ENCODE measurements at places on chromosomes 12 and 14.
A peak's percentile ranks its signal among the peaks of the same experiment; 100 is the strongest.

DNA sequence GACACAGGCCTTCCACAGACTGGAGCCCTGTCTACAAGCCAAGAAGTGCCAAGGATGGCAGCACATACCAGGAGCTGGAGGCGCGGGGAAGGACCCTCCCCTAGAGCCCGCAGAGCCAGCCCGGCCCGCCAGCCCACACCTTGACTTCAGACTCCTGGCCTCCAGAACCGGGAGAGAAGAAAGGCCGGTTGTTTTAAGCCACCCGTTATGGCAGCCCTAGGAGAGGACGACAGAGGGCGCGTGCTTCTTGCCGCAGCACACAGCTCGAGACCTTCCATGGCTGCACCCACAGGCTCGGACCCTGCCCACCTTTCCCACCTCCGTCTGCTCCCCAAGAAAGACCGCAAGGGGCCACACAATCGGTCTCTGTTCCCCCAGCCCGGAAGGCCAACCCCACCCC is 53.7 kb downstream of the RNF34 start:
- no peak for DNase-seq

DNA sequence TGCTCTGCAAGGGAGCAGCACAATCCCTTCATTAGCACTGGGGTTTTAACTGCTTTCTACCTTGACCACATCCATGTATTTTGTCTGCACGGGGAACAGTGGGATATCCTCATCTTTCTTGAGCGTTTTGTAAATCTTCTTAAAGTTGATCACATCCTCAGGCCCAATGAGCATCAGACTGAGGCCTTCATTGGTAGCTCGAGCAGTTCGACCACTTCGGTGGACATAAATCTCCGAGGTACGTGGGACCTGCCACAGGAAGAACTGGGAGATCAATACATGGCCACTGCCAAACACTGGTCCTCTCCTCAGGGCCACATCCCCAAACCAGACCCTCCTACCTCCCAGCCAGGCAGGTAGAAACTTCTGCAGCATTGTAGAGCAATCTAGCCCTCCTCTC is 26.1 kb downstream of the DDX24 start:
- DNase-seq = no peak

DNA sequence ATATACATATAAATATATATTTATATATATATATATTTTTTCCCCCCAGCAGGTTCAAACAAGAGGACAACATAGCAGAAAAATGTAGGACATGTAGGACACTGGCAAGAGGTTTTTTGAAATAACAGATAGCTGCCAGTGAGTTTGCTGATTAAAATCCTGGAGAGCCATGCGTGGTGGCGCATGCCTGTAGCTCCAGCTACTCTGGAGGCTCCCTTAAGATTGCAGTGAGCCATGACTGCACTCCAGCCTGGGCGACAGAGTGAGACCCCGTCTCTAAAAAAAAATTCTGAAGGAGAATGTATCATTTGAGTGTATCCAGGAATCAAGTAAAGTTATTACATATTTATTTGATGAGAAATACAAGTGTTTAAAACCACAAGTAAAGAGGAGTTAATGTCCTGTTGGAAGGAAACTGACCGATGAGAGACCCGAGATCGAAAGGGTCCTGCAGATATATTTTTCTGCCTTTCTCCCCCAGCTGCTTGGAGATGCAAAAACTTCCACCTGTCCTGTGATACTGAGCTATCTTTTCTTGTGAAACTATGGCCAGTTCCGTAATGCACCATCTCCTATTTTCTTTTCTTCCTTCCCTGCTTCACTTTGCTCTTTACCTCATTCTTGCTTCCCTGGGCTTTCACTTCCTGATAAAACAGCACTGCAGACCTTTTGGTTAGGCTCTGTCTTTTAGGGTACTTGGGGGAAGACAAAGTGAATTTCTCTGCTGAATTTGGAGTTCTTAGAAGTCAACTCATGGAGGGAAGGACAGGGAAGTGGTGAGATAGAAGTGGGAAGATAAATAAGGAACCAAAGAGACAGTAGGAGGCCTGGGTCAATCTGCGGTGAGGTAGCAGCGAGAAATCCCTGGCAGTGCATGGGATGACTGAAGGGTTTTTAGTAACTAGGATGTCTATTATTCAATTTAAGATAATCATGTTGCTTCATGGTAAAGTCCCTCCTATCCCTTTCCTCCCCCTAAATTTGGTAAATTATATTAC is 41.2 kb upstream of the SLC2A13 start:
- peak; percentile 65 for DNase-seq

- peak; percentile 45 for DNase-seq
Observed at GRCh38 chr14:87745507-87746118, 247.4 kb downstream of the GALC start.

DNA sequence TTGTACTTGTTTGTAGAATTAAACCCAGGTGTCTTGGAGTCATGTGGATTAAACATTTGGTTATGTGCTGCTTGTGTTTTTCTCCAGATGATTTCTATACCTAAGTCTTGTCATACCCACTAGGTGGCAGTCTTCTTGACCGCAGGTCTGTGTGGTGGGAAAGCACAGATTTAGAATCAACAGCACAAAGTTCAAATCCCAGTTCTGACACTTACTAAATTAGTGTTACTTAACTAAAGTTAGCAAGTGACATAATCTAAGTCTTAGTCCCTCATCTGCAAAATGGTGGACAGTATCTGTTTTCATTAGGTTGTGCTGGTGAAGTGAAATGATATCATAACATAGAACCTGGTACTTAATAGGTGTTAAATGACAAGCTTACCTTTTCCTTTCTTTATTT is 151.0 kb upstream of the ARHGAP5 start:
- peak; percentile 61 for DNase-seq

DNA sequence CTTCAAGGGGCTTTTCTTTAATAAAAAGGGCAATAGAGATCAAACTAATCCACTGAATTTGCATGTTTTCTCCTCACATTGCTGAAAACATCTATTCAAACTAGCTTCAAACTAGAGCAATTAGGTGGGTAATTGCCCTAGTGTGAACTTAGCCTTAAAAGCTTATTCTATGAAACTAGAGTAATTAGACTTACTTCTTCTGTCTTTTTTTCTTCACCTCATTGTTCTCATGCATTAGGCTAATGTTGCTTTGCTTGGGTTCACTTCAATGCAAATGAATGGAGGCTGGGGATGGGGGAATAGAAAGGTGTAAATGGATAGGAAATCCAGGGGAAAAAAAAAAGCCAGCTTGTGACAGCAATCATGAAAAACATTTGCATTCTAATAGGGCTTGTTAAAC is 414.8 kb upstream of the LMO3 start:
- DNase-seq = no peak

DNA sequence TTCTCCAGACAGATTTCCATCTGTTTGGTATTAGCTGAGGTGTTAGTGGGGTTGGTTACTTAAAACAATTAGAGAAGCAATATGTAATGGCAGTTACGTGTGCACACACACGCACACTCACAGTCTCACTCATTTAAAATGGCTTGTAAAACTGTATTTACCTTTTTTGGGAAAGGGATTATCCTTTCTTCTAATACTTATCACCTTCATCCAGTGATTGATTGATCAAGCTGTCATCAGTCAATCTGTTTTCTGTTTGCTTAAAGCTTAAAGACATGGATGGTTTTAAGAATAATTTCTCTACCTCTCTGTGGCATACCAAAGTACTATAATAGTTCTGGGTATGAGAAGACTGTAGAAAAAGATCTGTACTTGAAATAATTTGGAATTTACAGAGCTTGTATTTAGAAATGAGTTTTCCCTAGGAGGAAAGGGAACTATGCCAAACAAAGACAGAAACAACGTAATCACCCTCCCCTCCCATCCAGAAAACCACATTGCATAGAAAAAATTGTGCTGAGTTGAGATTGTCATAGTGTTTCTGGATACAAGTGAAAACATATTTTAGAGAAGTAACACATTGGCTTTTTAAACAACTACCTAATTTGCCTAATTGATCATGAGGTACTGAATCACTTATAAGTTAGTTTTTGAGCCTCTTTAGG is 455.8 kb downstream of the PCNX1 start:
- DNase-seq = peak; percentile 87

GRCh38 chr12:120164293-120164692 is 30.2 kb downstream of the GCN1 start:
- no peak for DNase-seq

DNA sequence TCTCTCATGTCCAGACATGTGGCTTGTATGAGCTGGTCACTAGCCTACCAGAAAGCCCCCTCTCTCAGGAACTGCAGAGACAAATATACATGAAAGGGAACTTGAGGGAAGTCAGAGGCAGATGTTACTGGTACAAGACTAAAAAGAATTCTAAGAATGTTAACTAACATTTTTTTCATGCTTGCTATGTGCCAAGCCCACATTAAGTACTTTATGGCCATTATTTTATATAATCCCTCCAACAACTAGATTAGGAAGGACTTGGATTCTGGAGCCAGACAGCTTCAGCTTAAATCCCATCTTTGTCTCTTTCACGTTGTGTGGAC is 24.6 kb downstream of the TTC9 start:
- DNase-seq = no peak

DNA sequence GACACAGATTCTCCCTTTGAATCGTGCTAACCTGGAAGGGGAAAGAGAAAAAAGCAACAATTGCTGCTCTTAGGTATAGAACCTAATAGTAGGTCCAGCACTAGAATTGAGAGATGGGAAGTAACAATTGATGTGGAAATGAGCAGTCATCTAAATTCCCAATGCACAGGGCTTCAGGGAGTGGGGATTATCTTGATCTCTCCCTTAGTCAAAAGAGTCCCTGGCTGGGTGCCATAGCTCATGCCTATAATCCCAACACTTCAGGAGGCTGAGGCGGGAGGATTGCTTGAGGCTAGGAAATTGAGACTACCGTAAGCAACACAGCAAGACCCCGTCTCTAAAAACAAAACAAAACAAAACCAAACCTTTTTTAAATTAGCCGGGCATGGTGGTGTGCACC is 4.0 kb downstream of the APOBEC1 start:
- no peak for DNase-seq

GRCh38 chr12:89250213-89250612 is 102.1 kb downstream of the DUSP6 start:
- DNase-seq = no peak

- no peak for DNase-seq
Observed at GRCh38 chr14:38929416-38929815, 173.6 kb downstream of the SEC23A start.

- DNase-seq = no peak
Observed at GRCh38 chr12:25979563-25979962, 21.1 kb downstream of the RASSF8 start.

DNA sequence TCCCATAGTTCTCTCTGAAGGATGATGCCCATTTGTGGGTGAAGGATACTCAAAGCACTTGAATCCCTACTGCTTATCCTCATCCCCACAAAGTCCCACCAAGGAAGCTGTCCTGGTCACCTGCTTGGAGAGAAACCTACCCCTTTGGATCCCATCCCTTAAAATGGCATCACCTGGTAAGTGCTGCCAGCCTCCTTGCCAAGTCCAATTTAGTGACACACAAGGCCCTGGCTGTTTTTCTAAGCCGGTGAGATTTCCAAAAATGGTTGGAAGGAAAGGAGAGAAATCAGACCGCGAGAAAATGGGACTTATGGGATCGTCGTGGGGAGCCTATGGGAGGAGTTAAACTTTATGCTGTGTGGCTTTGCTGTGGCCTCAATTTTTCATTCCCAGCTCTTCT is 358.2 kb downstream of the FUT8 start:
- DNase-seq = no peak

DNA sequence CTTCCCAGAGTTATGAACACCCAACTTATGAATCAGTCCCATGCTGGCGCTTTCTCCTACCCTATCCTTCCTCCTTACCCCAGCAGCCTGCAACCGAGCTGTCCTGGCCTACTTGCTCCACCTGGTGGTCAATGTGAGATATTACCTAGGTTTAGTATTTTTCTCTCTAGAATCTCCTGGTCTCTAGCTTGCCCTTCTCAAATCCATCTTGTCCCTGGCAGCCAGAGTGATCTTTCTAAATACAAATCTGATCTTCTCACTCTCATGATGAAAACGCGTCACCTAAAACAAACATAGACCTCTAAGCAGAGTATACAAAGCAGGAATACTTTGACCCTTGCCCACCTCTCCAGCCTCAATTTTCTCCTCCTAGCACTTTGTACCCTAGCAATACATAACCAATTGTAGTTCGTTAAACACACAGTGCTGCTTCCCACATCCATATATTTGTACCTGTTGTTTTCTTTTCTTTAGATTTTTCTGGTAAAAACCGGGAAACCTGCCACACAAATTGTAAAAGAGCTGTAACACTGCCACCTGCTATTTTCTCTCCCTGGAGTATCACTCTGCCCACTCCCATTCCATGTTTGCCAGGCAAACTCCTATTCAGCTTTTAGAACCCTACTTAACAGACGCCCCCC is 20.0 kb upstream of the TCP11L2 start:
- DNase-seq = peak; percentile 79

GRCh38 chr14:96649327-96649601 is 147.1 kb downstream of the PAPOLA start:
- DNase-seq = no peak

- no peak for DNase-seq
Observed at GRCh38 chr14:24378981-24379906, 11.3 kb downstream of the NFATC4 start.

All from suppressor macrophage treated with lipopolysaccharide for 4 hours (primary cell).